Activated gamma-delta T cell (primary cell): ENCODE measurements at places on chromosomes 12 and 14.

- peak; percentile 37 for DNase-seq
Measured at GRCh38 chr12:64404470-64405256, 471 bp downstream of the XPOT start.

DNA sequence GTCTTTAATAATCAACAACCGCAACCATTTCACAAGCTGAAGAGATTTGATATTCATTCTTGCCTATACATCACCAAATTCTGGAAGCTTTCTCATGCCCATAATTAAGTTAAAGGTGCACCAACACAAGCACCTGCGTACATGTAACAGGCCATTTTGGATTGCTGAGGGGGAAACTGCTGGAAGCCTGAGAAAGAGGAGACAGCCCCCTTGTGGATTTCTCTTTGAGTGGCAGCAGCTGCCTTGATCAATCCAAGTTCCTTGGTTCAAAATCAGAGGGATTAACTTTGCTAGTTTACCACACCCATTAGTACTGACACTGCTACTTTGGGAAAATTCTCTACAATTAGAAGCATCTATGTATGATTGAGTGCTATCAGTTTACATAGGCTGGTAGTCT, 321.1 kb downstream of the NOVA1 start:
- no peak for DNase-seq

- DNase-seq: no peak
Measured at GRCh38 chr12:94265966-94266745, 117.8 kb downstream of the PLXNC1 start.

DNA sequence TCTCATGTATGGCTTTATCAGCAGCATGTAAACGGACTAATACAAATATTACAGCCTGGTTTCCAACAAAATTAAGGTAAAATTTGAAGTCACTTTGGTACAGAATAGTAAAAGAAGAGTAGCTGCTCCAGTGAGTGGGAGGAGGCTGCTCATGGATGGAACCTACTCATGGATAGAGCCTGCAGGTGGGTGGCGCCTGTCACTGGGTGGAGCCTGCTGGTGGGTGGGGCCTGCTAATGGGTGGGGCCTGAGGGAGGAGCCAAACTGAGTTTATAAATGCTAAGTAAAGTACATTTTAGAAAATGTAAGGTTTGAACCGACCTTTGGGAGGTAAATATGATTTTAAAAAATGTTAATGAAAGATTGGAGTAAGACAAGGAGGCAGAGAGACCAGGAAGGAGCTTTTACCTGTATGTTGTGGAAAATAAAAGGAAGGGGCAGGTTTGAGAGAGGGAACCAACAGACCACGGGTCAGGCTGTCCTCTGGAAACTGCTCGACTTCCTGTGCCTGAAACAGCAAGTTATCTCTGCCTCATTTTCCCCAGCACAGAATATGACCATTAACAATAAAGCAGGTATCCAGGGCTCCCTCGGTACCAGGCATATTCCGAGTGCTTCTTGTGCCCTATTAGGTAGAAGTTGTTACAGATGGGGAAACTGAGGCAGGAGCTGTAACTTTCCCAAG, 55.9 kb upstream of the SEL1L start:
- DNase-seq: no peak
